ENCODE measurements at places on chromosomes 12 and 14.
A peak's percentile ranks its signal among the peaks of the same experiment; 100 is the strongest.

GRCh38 chr12:75964150-75964549 is 67.4 kb downstream of the PHLDA1 start:
- DNase-seq, result no peak

DNA sequence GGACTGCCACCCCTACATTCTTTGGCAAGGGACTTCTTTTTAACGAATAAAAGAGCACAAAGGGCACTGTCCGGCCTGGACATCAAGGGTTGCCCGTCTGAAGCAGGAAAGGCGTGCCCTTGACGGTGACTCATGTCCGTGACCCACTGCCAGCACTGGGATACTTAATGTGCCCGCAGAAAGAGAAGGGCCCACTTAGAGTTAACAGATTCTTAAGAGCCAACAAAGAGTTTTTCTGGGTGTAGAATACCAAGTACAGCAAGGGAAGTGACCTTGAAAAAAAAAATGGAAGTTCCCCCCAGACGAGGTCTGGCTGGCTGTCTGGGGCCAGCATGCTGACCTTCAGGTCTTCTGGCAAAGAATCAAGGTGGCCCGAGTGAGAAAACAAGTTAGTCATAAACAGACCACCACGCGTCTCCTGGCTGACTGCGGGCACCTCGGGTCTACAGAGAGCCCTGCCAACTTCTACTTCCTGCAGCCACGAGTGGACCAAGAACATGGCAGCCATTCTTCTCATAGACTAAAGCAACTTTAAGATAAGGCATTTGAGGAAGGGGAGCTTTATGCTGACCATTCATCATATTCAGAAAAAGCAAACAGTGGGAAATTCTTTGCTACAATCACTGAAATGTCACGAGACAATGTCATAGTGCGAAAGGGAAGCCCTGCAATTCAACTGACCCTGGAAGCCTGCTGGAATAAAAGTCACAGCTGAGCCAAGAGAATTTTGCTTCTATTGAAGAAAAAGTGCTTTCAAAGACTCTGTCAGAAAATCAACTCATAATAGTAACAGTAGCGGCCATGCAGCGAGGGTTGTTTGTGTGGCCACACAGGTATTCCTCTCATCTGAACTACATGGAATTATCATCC is 10.5 kb upstream of the SELPLG start:
- no peak for DNase-seq

GRCh38 chr12:40945772-40946171 is 242.3 kb upstream of the PDZRN4 start:
- DNase-seq, result no peak

GRCh38 chr14:76293923-76294322 is 82.0 kb upstream of the ESRRB start:
- DNase-seq, result no peak

DNA sequence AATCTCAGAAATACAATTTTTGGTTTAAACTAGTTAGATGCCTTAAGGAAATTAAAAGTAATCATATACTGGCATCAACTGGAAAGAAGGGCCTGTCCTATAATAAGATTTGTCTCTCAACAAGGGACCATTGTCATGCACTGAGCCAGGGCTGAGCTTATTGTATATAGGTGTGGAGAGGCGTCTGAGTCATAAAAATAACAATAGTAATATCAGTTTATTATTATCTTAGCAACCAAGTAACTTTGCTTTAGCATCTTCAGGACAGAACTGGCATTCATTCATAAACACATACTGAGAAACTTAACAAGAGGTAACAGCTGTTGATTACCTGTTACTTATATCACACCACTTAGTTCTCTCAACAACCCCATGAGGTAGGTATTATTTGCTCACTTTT is 7.1 kb downstream of the KRT75 start:
- no peak for DNase-seq

DNA sequence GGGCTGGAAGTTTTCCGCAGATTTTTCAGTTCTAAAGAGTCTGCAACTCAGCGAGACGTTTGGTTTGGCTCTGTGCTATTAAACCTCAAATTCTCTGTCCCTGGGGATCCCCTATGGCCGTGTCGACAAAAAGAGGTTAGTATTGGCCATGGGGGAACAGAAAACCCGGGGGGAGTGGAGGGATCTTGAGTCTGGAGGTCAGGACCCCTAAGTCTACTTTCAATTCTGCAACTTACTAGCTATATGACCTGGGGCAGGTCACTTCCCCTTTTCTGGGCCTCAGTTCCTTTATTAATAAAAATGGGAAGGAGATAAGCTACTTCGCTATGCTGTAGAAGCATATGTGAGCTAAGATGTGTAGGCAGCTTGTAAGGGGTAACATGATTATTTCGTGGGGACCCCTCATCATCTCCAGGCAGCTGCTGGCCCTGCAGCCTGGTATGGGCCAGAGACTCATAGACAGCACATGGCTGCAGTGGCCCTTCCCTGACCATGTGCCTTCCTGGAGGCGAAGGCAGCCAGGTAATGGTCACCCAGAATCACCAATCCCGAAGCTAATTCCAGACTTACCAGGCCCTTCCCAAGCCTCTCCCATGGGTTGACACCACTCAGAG is 8.6 kb downstream of the ASB2 start:
- DNase-seq, result no peak

GRCh38 chr12:131089531-131090273 is 136.0 kb downstream of the ADGRD1 start:
- DNase-seq, result no peak

- no peak for DNase-seq
Observed at GRCh38 chr12:120718055-120718454, 7.6 kb upstream of the ACADS start.

GRCh38 chr12:110079477-110080400 is 31.4 kb upstream of the C12orf76 start:
- DNase-seq, result peak; percentile 88

DNA sequence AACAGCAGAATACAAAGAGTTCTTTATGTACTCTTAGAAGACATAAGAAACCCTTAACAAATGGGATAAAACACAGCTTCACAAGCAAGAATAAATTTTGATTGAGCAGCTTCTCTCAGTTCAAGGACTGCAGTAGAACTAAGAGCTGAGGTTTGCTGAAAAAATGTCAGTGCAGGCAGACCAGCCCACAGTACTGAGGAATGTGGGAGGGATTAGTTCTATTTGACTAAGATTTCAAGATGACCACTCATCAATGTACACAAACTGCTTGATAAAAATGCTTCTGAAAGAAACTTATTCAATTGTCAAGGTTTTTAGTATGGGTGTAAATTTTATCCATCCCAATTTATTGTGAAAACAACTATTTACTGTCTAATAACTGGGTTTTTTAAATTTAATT is 138.4 kb downstream of the SEC23A start:
- no peak for DNase-seq

DNA sequence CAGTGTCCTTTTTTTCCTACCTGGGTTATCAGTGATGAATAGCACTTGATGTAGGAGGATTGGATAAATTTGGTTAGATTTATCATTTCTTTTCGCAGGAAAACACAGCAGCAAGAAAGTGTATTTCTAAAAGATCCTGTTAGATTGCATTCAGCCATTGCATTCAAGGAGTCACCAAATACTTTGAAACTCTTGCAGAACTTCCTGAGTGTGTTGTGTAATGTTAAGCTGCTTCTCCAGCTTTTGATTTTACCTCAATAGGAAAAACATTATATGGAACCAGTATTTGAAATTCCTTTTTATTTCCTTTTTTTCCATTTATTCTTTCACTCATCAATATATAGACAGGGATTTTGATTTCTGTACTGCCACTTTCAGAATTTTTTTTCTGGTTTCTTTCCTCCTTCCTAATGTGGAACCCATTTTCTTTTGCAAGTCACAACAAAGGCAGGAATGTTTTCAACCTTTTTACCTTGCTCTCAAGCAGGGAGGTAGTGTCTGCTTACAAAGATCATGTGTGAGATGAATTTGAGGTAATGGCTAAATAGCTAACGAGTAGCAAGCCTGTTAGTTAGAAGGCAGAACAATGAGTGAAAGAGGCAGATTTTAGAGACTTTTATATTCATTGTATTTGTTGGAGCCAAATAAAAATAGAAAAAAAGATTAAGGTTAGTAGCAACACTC is 56.2 kb downstream of the PPHLN1 start:
- no peak for DNase-seq

GRCh38 chr12:125544960-125545359 is 479.7 kb downstream of the AACS start:
- no peak for DNase-seq

GRCh38 chr12:52122540-52122871 is 43.0 kb downstream of the SMIM41 start:
- DNase-seq, result no peak

DNA sequence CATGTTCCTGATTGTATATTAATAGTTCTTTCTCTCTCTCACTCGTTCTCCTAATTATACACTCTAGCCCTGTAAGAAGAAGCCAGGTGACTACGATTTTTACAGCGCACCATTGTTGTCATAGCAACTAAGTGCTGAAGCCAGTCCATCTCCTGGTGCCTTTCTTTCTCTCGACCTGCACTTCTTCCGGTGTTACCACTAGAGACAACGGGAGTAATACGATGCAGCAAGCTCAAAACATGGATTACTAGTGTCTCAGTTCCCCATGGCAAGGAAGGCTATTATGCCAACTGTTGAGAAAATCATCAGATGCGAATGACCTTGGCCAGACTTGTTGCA is 40.8 kb upstream of the DCD start:
- no peak for DNase-seq

GRCh38 chr14:96136371-96137005 is 68.2 kb upstream of the BDKRB2 start:
- no peak for DNase-seq

DNA sequence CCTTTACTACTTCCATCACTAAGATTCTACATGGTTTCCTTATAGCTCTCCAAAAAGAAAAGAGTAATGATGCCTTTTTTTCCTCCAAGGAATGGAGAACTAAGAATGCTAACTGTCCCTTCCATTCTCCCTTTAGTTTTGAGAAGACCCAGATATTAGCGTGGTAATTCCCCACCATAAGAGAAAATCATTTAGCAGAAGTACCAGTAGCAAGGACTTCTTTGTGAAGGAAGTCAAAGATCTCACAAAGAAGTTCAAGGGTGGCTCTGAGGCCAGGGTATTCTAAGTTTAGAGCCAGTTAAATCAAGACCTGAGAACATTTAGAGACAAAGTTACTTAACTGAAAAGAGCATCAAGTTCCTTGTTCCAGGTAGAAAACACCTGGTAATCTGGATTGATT is 7.3 kb downstream of the USP15 start:
- DNase-seq, result no peak

DNA sequence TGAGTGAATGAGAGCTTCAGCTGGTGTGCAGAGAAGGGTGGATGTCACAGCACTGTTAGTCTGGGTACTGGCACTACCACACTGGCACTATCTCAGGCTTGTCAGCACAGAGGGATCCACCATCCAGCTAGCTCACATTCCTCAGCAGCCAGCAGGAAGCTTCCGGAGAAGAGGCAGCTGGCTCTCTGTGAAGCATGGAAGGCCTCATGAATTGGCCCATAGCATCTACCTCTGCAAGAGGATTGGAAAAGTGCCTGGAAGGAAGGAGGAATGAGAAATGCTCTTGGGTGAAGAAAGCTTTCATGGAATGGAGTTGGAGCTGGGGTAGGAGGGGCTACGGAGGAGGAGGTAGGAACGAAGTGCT is 9.9 kb downstream of the KRT83 start:
- DNase-seq, result no peak

DNA sequence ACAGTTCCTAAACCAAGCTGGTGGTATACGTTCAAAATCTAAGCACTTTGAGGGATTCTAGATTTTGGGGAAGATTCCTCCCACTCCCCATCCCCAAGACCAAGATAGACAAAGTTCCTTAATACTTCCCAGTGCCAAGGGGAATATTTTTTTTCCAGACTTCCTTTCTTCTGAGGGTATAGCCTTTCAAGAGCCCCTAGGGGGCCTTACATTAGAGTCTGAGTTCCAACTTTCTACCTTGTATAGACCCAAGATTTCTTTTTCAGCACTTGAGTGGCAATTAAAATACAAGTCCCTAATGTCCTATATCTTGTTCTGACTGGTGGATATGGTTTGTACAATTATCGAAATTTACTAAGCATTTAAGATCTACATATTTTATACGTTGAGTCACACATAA is 28.7 kb upstream of the SOS2 start:
- DNase-seq, result no peak
